Karpas-422 (cell line): ENCODE measurements at places on chromosomes 2 and 18. TPM values are rescaled to one million over a fixed set of nuclear protein-coding genes. Genes with fewer than 3 reads are reported as not detected.
A peak's percentile ranks its signal among the peaks of the same experiment; 100 is the strongest.

- no peaks in the 10 kb centered on the region for H3K36me3 ChIP-seq
- DNase-seq = no peak
- no peaks in the 10 kb centered on the region for H3K27me3 ChIP-seq
- no peak overlapping the region for H3K27ac ChIP-seq
- no peak overlapping the region for H3K4me3 ChIP-seq
Observed at GRCh38 chr2:118671701-118672454, 175.6 kb downstream of the EN1 start.

GRCh38 chr2:240392084-240392947 is 43.1 kb upstream of the GPC1 start:
- H3K27ac ChIP-seq = no peak overlapping the region
- no peaks in the 10 kb centered on the region for H3K36me3 ChIP-seq
- no peak overlapping the region for H3K4me3 ChIP-seq
- no peaks in the 10 kb centered on the region for H3K27me3 ChIP-seq
- H3K4me1 ChIP-seq = no peaks in the 10 kb centered on the region
- no peak for DNase-seq

- H3K27me3 ChIP-seq = no peaks in the 10 kb centered on the region
- no peak for DNase-seq
- H3K4me3 ChIP-seq = no peak overlapping the region
Observed at GRCh38 chr2:32262105-32262504, 2.6 kb downstream of the NLRC4 start.

Gene KCNJ13
- 3.8 TPM in 1 of 2 replicates, not detected in the other for total RNA-seq

Gene MEP1B
- not detected in 2 replicates for total RNA-seq

DNA sequence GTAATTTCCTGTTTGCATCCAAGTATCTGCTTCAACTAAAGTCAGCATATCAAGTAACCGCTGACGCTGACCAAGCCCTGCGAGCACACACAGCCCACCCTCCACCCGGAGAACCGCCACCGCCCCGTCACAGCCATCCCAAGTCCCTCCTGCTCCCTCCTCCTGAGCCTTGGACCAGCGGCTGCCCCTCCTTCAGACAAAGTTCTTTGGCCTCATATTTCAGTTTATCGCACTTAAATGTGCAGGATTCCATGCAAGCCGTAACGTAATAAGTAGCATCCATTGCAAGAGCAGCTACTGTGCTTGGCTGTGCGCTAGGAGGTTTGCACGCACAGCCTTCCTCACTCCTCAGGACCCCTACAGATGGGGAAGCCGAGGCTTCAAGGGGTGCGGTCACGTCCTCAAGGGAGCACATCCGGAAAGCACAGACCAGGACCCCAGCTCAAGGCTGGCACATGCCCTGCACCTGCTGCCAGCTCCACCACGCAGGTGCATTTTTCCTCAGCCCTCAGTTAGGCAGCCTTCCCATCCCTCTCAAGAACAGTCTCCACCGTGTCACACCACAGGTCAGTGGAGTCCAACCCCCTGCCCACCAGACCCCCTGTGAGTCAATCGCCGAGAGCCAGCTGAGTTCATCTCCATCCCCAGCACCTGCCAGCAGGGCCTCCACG is 17.1 kb downstream of the PXDN start:
- H3K4me3 ChIP-seq = no peak overlapping the region
- H3K36me3 ChIP-seq = no peaks in the 10 kb centered on the region
- H3K27ac ChIP-seq = no peak overlapping the region
- no peaks in the 10 kb centered on the region for H3K27me3 ChIP-seq
- H3K4me1 ChIP-seq = no peaks in the 10 kb centered on the region

- DNase-seq = peak; percentile 85
- no peak overlapping the region for H3K27ac ChIP-seq
- H3K36me3 ChIP-seq = no peaks in the 10 kb centered on the region
Observed at GRCh38 chr18:45621061-45621511, 5.8 kb downstream of the SLC14A2 start.

Gene RRM2
- 22.6 and 24.8 TPM in 2 replicates for total RNA-seq

- no peaks in the 10 kb centered on the region for H3K27me3 ChIP-seq
- no peaks in the 10 kb centered on the region for H3K4me1 ChIP-seq
- no peaks in the 10 kb centered on the region for H3K36me3 ChIP-seq
- H3K27ac ChIP-seq = no peak overlapping the region
- DNase-seq = no peak
Observed at GRCh38 chr2:168518555-168519066, 62.5 kb downstream of the CERS6 start.

- H3K4me1 ChIP-seq = no peaks in the 10 kb centered on the region
- H3K4me3 ChIP-seq = no peak overlapping the region
- no peak for DNase-seq
- no peaks in the 10 kb centered on the region for H3K27me3 ChIP-seq
- no peak overlapping the region for H3K27ac ChIP-seq
- H3K36me3 ChIP-seq = no peaks in the 10 kb centered on the region
Observed at GRCh38 chr2:46872902-46873603, 42.6 kb downstream of the MCFD2 start.

DNA sequence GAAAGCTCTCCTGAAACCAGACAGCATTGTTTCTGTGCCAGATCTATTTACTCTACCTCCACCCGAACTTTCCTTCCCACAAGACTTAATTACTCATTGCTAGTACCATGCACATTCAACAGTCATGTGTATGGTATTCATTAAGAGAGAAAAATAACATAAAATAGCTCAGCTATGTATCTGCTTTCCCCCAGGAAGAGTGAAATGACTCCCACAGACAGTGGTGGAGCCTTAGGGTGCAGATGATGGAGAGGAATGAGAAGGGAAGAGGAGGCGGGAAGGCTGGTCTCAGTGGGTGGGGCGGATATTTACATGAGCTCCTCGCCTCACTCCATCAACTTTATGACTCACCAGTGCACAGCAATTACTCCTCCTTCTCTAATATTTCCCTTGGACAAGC is 724.5 kb downstream of the EPHA4 start:
- H3K27me3 ChIP-seq = no peaks in the 10 kb centered on the region
- DNase-seq = no peak
- H3K4me1 ChIP-seq = no peaks in the 10 kb centered on the region
- H3K4me3 ChIP-seq = no peak overlapping the region
- no peaks in the 10 kb centered on the region for H3K36me3 ChIP-seq

GRCh38 chr2:223784221-223784772 is 53.1 kb downstream of the AP1S3 start:
- no peaks in the 10 kb centered on the region for H3K36me3 ChIP-seq
- no peak overlapping the region for H3K4me3 ChIP-seq
- H3K27me3 ChIP-seq = no peaks in the 10 kb centered on the region
- no peak overlapping the region for H3K27ac ChIP-seq
- no peak for DNase-seq
- H3K4me1 ChIP-seq = peaks cover 14% of the 10 kb centered on the region

Gene KCNS3
- 1.5 and 2.5 TPM in 2 replicates for total RNA-seq

DNA sequence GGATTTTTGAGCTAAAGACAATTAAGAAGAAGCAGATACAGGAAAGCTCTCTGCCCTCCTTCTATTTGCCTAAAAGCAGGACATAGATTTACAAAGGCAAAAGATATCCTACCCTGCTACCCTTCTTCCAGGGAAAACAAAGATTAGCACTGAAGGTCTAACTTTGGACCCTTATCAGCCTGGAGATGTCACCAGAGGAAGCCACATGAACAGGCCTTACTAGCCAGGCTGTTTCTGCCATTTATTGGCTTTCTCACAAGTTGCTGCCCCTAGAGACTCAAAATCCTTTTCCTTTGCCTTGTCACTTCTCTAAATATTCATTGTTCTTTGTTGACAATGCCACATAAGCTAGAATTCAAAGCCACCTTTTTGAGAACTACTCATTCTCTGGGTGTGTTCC is 147.3 kb downstream of the B3GNT2 start:
- no peaks in the 10 kb centered on the region for H3K4me1 ChIP-seq
- no peak overlapping the region for H3K27ac ChIP-seq
- no peaks in the 10 kb centered on the region for H3K36me3 ChIP-seq
- H3K27me3 ChIP-seq = no peaks in the 10 kb centered on the region
- no peak overlapping the region for H3K4me3 ChIP-seq
- DNase-seq = no peak

- H3K36me3 ChIP-seq = no peaks in the 10 kb centered on the region
- no peak for DNase-seq
- H3K4me1 ChIP-seq = no peaks in the 10 kb centered on the region
Observed at GRCh38 chr18:57188851-57189557, 42.1 kb downstream of the BOD1L2 start.

Gene SKA1
- 20.3 and 28.8 TPM in 2 replicates for total RNA-seq

- H3K27me3 ChIP-seq = no peaks in the 10 kb centered on the region
- no peak within 1 kb of the TSS for H3K27ac ChIP-seq
- DNase-seq = no peak
- no peaks in the 10 kb centered on the region for H3K36me3 ChIP-seq
- H3K4me3 ChIP-seq = no peak within 1 kb of the TSS
- H3K4me1 ChIP-seq = peaks cover 9% of the 10 kb centered on the region; the same call in 1 of the 2 replicates
Observed at GRCh38 chr2:26847655-26848335, at the start of gene DPYSL5. DPYSL5 (plus strand) TSS chr2:26848132; CDS start chr2:26898500, 50,368 bp downstream.

- DNase-seq = no peak
- no peak overlapping the region for H3K4me3 ChIP-seq
- H3K27me3 ChIP-seq = no peaks in the 10 kb centered on the region
- no peaks in the 10 kb centered on the region for H3K4me1 ChIP-seq
- no peaks in the 10 kb centered on the region for H3K36me3 ChIP-seq
- no peak overlapping the region for H3K27ac ChIP-seq
Observed at GRCh38 chr18:11960743-11961380, 20.4 kb upstream of the IMPA2 start.

Gene ABCB6
- total RNA-seq = 14.3 and 28.4 TPM in 2 replicates

GRCh38 chr2:103982691-103983090 is 871.2 kb upstream of the POU3F3 start:
- H3K27ac ChIP-seq = no peak overlapping the region
- no peak for DNase-seq
- no peak overlapping the region for H3K4me3 ChIP-seq
- H3K4me1 ChIP-seq = no peaks in the 10 kb centered on the region

Gene TIMM21
- 59.3 and 82.4 TPM in 2 replicates for total RNA-seq

Gene CHPF
- total RNA-seq = 25.5 and 44.5 TPM in 2 replicates

GRCh38 chr18:77658299-77658662 is 408.6 kb downstream of the GALR1 start:
- H3K36me3 ChIP-seq = no peaks in the 10 kb centered on the region
- no peaks in the 10 kb centered on the region for H3K27me3 ChIP-seq
- no peaks in the 10 kb centered on the region for H3K4me1 ChIP-seq
- DNase-seq = no peak
- H3K27ac ChIP-seq = no peak overlapping the region
- no peak overlapping the region for H3K4me3 ChIP-seq

Gene REG3A
- total RNA-seq = not detected in 2 replicates

DNA sequence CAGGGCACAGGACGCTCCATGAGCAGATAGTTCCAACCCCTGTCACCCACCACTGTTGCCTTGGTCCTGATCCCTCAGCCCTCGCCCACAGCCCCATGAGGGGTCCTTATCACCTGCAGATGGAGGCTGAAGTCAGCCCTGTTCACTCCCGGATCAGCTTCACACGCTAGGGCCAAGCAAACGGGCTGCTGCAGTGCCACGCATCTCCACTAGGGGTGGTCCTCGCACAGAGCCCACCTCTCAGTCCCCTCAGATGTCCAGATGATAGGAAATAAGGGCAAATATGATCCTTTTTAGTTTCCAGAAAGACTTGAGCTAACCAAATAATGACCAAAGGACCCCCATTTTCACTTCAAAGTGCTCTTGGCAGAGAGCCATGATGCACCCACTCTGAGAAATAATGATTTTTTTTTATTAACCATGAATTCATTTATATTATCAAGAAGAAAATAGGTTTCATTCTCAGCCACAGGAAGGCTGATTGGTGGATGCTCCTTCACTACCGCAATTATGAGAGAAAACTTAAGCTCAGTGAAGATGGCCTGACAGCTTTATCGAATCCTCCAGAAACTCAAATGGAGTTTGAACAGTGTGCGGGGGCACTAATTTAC is 71.9 kb upstream of the KLHL29 start:
- no peaks in the 10 kb centered on the region for H3K27me3 ChIP-seq
- DNase-seq = peak; percentile 84
- no peaks in the 10 kb centered on the region for H3K36me3 ChIP-seq
- no peak overlapping the region for H3K4me3 ChIP-seq

- H3K4me1 ChIP-seq = no peaks in the 10 kb centered on the region
- no peak overlapping the region for H3K4me3 ChIP-seq
- H3K36me3 ChIP-seq = no peaks in the 10 kb centered on the region
- H3K27me3 ChIP-seq = no peaks in the 10 kb centered on the region
- no peak overlapping the region for H3K27ac ChIP-seq
- no peak for DNase-seq
Observed at GRCh38 chr2:50769406-50770181, 262.3 kb downstream of the NRXN1 start.

- H3K27me3 ChIP-seq = no peaks in the 10 kb centered on the region
- H3K4me3 ChIP-seq = no peak overlapping the region
- no peaks in the 10 kb centered on the region for H3K36me3 ChIP-seq
Observed at GRCh38 chr2:254241-254640, 9.6 kb downstream of the SH3YL1 start.

DNA sequence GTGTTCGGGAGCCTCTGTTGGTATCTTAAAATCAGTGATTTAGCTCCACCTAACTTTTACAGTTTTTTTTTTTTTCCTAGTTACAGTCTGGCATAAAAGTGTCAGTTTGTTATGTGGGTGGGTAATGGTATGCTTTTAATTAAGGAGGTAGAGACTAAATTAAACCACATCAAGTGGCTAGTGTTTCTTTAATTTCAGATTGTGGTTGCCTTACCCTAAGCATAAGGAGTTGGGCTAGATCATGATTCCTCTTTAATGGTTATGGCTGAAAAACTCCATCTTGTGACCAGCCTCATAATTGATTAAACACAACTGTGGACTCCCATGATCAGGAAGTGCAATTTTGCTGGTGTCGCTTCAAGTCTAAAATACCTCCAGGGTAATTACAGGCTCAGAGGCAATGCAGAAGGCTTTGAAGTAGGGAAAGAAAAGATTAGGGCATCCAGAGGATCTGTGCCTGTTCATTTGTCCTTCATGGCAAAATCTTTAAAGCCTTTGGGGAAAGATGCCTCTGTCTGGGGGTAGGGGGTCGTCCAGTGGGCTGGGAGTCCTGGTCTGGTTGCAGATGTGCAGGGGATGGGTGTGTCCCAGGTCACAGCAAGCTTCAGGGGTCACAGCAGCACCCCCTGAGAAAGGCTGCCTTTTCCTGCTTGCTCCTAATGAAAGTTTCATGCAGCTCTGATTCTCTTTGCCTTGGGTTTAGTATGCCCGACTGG is 579.2 kb downstream of the BCL11A start:
- no peaks in the 10 kb centered on the region for H3K4me1 ChIP-seq
- no peak for DNase-seq
- H3K27ac ChIP-seq = no peak overlapping the region
- H3K36me3 ChIP-seq = no peaks in the 10 kb centered on the region
- no peaks in the 10 kb centered on the region for H3K27me3 ChIP-seq

DNA sequence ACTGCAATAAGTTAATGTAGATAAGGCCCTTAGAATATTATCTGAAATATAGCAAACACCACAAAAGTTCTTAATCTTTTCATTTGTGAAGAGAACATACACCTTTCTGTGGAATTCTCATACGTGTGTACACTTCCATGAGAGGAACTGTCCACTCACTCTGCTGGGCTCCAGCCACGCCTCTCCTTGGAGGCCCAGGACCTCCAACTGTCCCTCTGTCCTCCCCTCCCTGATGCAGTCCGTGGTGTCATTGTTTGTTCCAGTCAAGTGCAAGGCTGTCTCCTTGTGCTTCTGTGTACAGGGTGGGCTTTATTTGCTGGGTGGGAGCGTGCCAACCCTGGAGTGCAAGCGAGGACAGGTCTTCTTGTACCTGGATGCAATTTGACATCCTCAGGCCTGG is 8.7 kb downstream of the RAB12 start:
- H3K4me3 ChIP-seq = no peak overlapping the region
- no peaks in the 10 kb centered on the region for H3K27me3 ChIP-seq
- peaks cover 14% of the 10 kb centered on the region for H3K4me1 ChIP-seq

- no peaks in the 10 kb centered on the region for H3K27me3 ChIP-seq
- no peak overlapping the region for H3K27ac ChIP-seq
- H3K36me3 ChIP-seq = no peaks in the 10 kb centered on the region
- H3K4me3 ChIP-seq = no peak overlapping the region
Observed at GRCh38 chr2:133941666-133942065, 312.2 kb upstream of the MGAT5 start.

Gene MOGAT1
- not detected in 2 replicates for total RNA-seq
